ENCODE measurements at places on chromosomes 2 and 18. TPM values are rescaled to one million over a fixed set of nuclear protein-coding genes. Genes with fewer than 3 reads are reported as not detected.

CDH19 gene
- total RNA-seq: 10.9 TPM

KCNIP3 gene
- 10.6 TPM for total RNA-seq

GALR1 gene
- 3.2 TPM for total RNA-seq

COL6A3 gene
- total RNA-seq: 429 TPM

MAB21L4 gene
- total RNA-seq: not detected

OTX1 gene
- not detected for total RNA-seq

DBI gene
- 232 TPM for total RNA-seq

MEIS1 gene
- total RNA-seq: 68.4 TPM

SIX2 gene
- 0.40 TPM for total RNA-seq

WDR35 gene
- total RNA-seq: 25.7 TPM

IGFBP2 gene
- 741 TPM for total RNA-seq

ALK gene
- 4.2 TPM for total RNA-seq

GULP1 gene
- total RNA-seq: 78.2 TPM

SCG2 gene
- 39.1 TPM for total RNA-seq

RTTN gene
- total RNA-seq: 20.8 TPM

GYPC gene
- 70.2 TPM for total RNA-seq

LTBP1 gene
- total RNA-seq: 83.0 TPM

TIMM21 gene
- total RNA-seq: 58.7 TPM

LOXL3 gene
- 10.5 TPM for total RNA-seq

TMEM182 gene
- 6.7 TPM for total RNA-seq

FAM228B gene
- total RNA-seq: 55.0 TPM

GPR155 gene
- 15.4 TPM for total RNA-seq

PROKR1 gene
- 5.8 TPM for total RNA-seq

ITPRIPL1 gene
- 7.5 TPM for total RNA-seq

RESP18 gene
- 1.1 TPM for total RNA-seq

CDC42EP3 gene
- total RNA-seq: 37.0 TPM

TM4SF20 gene
- 0.10 TPM for total RNA-seq

ST8SIA3 gene
- total RNA-seq: 38.1 TPM

VRK2 gene
- 19.6 TPM for total RNA-seq

All from spinal cord (tissue), 10 donors.